ENCODE measurements at places on chromosomes 12 and 14.

DNA sequence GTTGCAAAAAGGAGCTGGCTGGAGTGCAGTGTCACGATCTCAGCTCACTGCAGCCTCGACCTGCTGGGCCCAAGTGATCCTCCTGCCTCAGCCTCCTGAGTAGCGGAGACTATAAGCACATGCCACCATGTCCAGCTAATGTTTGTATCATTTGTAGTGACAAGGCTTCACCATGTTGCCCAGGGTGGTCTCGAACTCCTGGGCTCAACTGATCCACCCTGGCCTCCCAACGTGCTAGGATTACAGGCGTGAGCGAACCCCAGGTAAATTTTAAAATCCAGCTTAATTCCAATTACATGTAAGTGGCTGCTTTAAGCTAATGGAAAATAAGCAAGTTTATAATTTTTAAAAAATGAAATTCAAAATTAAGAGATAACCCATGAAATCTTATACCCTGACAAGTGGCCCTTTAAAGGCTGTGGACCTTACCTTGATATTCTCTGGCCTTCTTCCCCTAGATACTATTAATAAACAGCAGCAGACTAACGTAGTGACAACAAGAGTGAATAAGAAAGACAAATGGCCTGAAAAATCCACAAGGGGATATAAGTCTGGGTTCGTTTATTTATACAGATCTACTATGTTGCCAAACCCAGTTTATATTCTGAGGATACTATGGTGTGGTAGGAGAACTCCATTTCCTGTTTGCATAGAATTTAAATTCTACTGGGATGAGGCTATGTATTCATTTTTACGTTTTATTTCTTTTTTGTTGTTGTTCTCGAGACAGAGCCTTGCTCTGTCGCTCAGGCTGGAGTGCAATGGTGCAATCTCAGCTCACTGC is 25.6 kb upstream of the SLC2A3 start:
- no peak for DNase-seq

DNA sequence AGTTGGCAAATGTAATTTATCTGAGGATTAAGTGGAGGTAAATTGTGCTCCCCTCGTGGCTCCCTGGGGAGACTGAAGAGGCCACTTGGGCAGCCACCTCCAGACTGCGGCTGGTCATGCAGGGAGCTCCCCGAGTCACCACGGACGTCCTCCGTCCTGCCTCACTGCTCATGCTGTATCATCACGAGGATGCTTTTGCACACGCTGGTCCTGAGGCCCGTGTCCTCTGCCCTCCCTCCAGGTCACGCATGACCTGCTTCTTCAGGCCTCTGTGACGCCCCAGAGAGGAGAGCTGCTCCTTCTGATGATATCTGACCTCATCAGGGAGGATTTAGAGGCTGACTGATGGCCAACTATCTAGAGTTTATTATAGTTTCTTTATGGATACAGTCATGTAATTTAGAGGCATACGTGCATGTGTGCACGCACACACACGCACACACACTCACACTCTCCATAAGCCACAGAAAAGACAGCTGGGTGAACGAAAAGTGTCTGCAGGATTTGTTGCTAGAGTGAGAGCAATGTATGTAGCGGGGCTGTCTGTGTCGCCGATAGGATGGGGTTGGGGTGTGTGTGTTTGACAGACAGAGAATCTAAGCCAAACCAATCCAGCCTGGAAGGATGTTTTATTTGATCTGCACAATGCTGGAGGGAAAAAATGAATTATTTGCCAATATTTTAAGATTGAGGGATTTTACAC is 160.0 kb downstream of the ADGRD1 start:
- DNase-seq, result no peak

- DNase-seq, result peak; percentile 52
Observed at GRCh38 chr12:121858662-121859572, at the start of gene HPD. Gene HPD (minus strand): TSS chr12:121858859. CDS start chr12:121858823, 36 bp downstream.

GRCh38 chr14:30395065-30395464 is 163.9 kb upstream of the G2E3 start:
- no peak for DNase-seq

- no peak for DNase-seq
Observed at GRCh38 chr12:57098546-57098945, 9.6 kb downstream of the NAB2 start.
